ENCODE measurements at places on chromosomes 6 and 20. TPM values are rescaled to one million over a fixed set of nuclear protein-coding genes. Genes with fewer than 3 reads are reported as not detected.

MLIP gene
- 1.3 TPM for total RNA-seq

SSTR4 gene
- total RNA-seq: not detected

LY6G6F gene
- total RNA-seq: not detected

EFCAB8 gene
- 0.29 TPM for total RNA-seq

DNA sequence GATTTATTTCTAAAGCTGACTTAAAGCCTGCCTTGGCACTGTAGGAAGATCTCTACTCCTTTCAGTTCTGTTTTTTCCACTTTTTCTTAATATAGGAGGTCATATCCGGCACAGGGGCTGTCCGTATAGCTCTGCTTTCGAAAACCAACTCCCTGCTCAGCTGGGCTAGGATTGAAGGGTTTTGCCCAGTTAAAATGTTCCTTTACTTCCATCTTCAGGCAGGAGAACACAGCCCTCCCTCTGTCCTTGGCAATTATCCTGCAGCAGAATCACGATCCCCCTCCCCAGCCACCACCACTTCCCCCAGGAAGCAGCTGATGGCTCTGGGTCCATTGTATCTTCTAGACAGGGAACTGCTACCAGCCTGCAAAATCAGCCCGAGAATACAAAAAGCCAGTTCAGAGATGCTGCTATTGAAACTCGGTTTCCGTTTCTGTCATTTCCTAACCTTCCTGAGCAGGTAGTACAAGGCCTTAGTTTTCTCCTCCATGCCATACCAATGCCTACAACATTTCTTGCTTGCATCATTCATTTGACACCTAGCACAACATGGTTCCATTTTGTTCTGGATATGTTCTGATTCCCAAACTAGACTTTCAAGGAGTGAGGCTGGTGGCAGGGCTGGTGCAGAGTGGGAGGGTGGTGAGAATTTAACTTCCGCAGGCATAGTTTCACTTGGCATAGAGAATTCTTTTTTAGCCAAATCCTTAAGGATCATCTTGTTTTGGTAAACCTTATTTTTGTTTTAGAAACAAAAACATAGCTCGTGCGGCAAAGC, 53.9 kb downstream of the FAM50B start:
- no peak for DNase-seq
- no peak overlapping the region for H3K4me3 ChIP-seq
- peaks cover 23% of the 10 kb centered on the region for H3K4me1 ChIP-seq
- H3K27ac ChIP-seq: no peak overlapping the region

DNA sequence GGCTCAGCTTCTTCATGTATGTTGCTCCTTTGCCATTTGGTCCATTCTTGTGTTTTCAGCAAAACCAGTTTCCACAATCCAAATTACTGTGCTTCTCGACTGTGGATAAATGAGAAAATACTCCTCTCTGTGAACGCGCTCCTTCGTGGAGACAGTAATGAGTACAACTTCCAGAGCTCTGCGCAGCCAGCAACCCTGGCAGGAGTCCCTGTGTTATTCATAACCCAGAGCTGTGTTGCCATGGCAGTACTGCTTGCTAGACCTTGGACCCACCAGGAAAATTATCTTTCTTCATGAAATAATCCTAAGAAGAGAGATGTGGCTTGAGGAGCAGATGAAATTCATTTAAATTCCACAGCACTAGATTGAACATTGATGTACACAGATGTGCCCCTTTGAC, 73.7 kb downstream of the SLC22A3 start:
- H3K4me1 ChIP-seq: no peaks in the 10 kb centered on the region
- DNase-seq: no peak
- no peaks in the 10 kb centered on the region for H3K36me3 ChIP-seq
- no peak overlapping the region for H3K27ac ChIP-seq
- no peaks in the 10 kb centered on the region for H3K27me3 ChIP-seq

GRCh38 chr6:101818051-101818450, 424.5 kb downstream of the GRIK2 start:
- H3K27ac ChIP-seq: no peak overlapping the region
- no peak for DNase-seq

GRCh38 chr6:85115876-85116275, 334.0 kb upstream of the NT5E start:
- H3K36me3 ChIP-seq: no peaks in the 10 kb centered on the region
- no peak overlapping the region for H3K27ac ChIP-seq
- H3K4me1 ChIP-seq: peaks cover 9% of the 10 kb centered on the region
- DNase-seq: no peak
- H3K4me3 ChIP-seq: no peak overlapping the region
- H3K27me3 ChIP-seq: no peaks in the 10 kb centered on the region

DNA sequence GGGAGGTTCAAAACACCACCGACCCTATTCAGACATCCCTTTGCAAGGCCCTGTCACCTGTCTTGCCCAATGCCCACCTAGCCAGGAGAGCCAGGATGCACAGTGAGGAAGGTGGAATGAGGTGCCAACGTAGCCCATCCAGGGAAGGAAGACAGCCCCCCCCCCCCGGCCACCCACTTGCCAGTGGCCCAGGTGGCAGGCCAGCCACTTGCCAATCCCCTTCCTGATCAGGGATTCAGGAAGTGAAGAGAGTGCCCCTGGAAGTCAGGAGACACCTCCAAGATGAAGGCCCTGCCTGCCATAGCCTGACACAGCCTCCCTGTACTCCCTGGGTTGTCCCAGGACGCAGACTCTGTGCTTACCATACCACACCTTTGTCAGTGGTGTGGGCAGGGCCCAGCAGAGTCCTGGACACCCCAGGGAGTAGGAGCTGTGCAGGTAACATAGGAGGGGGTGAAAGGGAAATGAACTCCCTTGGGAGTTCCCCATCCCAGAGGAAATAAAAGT, 54.7 kb downstream of the MRPL14 start:
- H3K27me3 ChIP-seq: peaks cover 22% of the 10 kb centered on the region
- H3K27ac ChIP-seq: no peak overlapping the region
- peaks cover 11% of the 10 kb centered on the region for H3K4me1 ChIP-seq
- no peaks in the 10 kb centered on the region for H3K36me3 ChIP-seq
- DNase-seq: no peak
- H3K4me3 ChIP-seq: peak overlapping the region; percentile 86

DNA sequence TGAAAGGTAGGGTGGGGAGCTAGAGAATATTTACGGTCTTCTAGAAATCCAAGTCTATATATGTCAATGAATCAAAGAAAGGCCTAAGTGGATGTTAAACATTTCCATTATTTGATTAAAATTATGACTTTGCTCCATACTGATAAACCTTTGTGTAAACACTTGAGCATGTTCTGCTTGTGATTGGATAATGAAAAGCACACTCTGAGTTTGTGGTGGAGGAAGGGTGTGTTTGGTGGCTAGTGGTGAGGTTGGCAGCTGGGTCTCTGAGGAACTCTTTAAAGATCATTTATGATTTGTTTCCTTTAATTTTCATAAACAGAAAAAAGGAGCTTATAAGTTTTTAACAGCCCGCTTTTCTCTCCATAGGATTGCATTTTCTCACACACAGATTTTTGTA, 84.7 kb downstream of the RFPL4B start:
- no peaks in the 10 kb centered on the region for H3K27me3 ChIP-seq
- H3K27ac ChIP-seq: no peak overlapping the region
- no peak overlapping the region for H3K4me3 ChIP-seq
- H3K4me1 ChIP-seq: peaks cover 1% of the 10 kb centered on the region
- no peaks in the 10 kb centered on the region for H3K36me3 ChIP-seq

DNA sequence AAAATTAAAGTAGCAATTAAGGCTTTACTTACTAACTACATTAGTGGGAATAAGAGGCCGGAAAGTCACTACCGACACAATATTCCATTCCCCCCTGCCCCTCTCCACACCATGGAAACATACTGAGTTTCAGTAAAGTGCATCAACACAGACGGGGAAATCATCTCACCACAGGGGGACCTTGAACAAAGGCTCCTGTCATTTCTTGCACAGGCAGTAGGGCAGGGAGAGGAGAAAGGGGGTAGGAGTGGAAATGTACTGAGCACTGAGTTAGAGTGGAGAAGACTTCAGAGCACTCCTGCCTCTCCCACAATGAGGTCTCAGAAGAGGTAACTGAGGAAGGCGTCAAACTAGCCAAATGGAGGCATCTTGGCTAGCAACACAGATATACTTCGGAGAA, 1426.9 kb upstream of the EYS start:
- no peak overlapping the region for H3K4me3 ChIP-seq
- H3K27ac ChIP-seq: no peak overlapping the region
- no peaks in the 10 kb centered on the region for H3K27me3 ChIP-seq
- DNase-seq: no peak

DNA sequence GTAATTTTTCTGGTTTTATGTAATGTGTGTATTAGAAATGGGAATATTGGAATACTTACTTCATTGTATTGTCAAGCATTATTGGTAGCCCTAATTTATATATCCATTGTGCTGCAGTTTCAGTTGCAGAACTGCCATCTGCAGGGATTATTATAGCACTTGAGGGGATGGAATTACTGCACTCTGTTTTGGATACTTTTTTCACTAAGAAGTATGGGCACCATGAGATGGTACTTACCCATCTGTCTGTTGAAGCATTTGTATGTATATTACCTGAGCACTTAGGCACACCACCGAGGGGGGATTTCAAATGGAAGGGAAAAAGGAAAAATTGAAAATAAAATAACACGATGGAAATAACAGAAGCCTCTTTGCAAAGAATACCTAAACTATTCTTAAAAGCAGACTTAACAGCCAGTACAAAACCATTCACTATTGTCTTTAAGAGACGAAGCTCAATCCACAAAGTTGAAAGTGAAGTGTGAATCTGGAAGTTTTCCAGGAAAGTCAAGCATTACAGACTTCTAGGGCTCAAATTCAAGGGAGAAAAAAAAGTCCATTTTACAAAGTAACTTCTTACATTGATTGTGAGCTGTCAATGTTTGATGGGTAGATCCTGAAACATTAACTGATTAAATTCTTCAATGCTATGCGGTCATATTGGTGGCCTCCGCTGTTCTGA, 318.7 kb downstream of the SOX4 start:
- no peaks in the 10 kb centered on the region for H3K27me3 ChIP-seq
- H3K4me3 ChIP-seq: no peak overlapping the region
- peaks cover 35% of the 10 kb centered on the region for H3K36me3 ChIP-seq
- H3K27ac ChIP-seq: peak overlapping the region; percentile 11
- no peak for DNase-seq

DNA sequence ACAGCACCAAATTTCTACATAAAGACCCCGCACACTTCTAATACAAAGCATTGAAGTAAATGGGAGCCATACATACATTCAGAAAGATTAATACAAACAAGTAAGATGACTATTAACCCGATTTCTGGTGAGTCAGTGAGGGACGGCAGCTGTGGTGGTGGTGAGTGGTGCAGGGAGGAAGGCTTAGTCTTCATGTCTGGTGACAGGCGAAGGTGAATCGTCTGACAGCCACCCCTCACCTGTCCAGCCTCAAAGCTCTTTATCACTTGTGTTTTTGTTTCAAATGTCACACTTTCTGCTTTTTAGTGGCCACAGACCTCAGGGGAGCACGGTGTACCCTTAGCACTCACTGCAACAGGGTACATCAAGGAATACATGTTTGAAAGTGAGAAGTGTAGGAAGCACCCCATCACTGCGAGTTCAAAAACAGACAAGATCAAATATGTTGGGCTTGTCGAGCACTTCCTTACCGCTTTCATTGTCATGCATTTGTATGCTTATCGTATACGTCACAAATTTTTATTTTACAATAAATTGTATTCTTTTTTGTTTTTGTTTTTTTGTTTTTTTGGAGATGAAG, 63.5 kb downstream of the IRF4 start:
- no peaks in the 10 kb centered on the region for H3K4me1 ChIP-seq
- DNase-seq: no peak
- no peak overlapping the region for H3K27ac ChIP-seq
- H3K27me3 ChIP-seq: peaks cover 2% of the 10 kb centered on the region
- no peak overlapping the region for H3K4me3 ChIP-seq
- H3K36me3 ChIP-seq: no peaks in the 10 kb centered on the region

- no peak overlapping the region for H3K4me3 ChIP-seq
- peaks cover 22% of the 10 kb centered on the region for H3K36me3 ChIP-seq
- no peak for DNase-seq
- no peaks in the 10 kb centered on the region for H3K4me1 ChIP-seq
Measured at GRCh38 chr20:62350098-62350628, 16.9 kb downstream of the LAMA5 start.

DNA sequence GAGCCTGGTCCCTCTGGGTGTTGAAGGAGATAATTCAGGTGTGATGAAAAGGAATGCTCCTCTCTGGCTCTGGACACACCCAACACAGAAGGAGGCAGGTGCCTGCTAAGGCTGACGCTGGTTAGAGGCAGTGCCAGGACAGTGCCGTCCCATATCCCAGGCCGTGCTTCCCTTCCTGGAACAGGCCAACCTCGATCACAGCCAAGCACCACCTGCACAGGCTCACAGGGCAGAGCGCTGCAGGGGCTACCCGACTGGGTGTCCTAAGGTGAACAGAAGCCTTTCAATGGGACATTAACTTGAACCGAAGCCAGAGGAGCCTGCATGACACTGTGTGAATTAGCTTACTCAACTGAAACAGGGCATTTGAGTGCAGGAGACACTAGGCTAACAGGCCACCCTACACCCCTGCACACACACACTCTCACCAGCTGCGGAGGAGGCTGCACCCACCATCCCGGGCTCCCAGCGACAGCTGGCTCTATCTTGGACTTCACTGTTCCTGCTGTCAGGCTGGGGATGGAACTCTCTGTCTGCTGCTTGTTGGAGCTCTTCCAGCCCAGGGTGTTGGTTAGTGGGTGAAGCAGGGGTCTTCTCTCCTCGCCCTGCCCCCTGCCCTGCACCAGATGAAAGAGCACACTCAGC, 347.2 kb downstream of the TAF4 start:
- no peak overlapping the region for H3K27ac ChIP-seq
- H3K27me3 ChIP-seq: peaks cover 15% of the 10 kb centered on the region
- H3K36me3 ChIP-seq: no peaks in the 10 kb centered on the region
- H3K4me1 ChIP-seq: peaks cover 1% of the 10 kb centered on the region
- no peak overlapping the region for H3K4me3 ChIP-seq
- DNase-seq: no peak

DNA sequence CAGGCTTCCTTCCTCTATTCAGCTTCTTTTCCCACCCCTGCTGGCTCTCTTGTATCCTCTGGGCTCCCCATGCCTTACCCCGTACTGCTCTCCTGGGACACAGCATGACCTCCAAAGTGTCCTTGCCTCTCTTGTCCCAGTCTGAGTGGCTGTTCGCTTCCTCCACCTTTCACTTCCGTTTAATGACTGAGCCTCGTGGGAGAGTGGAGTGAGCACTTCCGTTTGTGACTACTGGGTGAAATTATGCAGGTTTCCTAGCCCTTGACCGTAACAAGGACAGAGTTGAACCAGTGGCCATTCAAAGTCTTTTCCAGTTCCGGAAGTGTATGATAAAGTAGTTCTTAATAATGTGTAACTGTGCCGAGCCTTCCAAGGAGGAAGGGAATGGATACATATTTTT, 109.2 kb downstream of the ARID1B start:
- peak overlapping the region; percentile 46 for H3K27ac ChIP-seq
- H3K4me1 ChIP-seq: peaks cover 37% of the 10 kb centered on the region
- DNase-seq: no peak
- H3K36me3 ChIP-seq: no peaks in the 10 kb centered on the region
- no peak overlapping the region for H3K4me3 ChIP-seq

- no peak overlapping the region for H3K27ac ChIP-seq
- no peak for DNase-seq
- H3K4me1 ChIP-seq: peaks cover 12% of the 10 kb centered on the region
- peaks cover 10% of the 10 kb centered on the region for H3K27me3 ChIP-seq
Measured at GRCh38 chr6:113691260-113691656, 165.9 kb upstream of the MARCKS start.

- no peak for DNase-seq
- no peaks in the 10 kb centered on the region for H3K36me3 ChIP-seq
- no peak overlapping the region for H3K4me3 ChIP-seq
- H3K4me1 ChIP-seq: peaks cover 24% of the 10 kb centered on the region
Measured at GRCh38 chr6:87926687-87927086, 121.0 kb upstream of the SPACA1 start.
